Mesothelial cell of epicardium (in vitro differentiated cells): ENCODE measurements at places on chromosomes 5 and 9.

DNA sequence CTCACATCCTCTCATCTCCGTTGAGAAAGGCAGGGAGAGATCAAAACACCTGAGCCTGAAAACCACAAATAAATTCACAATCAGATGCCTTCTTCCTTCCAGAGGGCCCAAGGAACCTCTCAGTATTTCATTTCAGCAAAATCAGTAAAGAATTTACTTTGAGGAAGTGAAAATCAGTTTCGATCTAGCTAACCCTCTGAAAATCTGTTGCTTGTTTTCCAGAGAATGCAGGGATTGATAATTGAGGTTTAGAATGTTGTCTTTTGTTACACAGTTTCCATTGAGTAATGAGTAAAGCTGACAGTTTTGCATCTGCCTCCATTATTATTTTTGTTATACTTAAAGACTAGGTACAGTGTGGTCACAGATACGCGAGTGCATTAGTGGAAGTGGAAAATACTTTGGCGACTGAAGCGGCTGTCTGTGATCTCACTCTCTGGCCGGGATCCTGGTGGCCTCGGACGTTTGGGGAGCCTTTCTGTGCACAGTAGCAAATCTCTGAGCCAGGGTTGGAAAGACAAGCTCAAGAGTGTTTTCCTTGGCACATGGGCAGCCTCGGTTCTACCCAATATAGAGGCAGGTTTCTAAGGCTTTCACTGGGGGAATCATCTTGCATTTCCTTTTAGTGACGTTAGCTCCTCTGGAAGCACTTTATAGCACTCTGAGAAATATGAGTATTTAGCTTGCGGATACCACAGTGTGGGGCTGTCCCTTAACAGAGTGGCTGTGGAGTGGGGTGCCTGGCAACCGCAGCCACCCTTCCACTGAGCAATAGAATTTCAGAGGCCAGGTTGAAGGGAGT lies 32.2 kb upstream of the ANGPTL2 start:
- DNase-seq = no peak

DNA sequence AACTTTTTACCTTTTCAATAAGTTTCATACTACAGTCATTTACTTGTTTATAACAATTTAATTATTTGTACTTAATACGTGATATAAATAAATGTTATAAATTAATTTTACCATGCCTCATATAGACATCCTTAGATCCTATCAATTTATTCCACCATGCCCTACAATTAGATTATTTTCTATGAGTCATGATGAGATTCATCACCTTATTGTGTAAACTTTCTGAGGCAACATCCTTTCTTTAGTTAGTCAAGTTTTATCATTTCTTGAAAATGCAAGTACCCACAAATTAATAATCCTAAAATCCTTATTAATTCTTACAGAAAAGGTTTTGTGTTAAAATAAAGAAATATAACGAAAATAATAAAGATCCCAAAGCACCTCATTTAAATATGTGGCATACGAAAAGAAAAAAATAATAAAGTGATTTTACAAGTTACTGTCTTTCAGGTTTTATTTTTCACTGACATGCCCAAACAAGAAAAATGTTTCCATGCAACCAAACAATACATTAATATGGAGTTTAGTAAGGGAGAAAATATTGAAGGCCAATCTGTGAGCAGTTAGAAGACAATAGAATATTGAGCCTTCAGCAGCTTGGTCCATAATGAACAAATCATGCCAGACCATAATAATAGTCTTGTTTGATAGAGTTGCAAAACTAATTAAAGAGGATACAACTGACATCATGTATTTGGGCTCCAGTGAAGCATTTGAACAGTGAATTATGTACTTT lies 188.7 kb upstream of the MRPS30 start:
- DNase-seq = no peak

DNA sequence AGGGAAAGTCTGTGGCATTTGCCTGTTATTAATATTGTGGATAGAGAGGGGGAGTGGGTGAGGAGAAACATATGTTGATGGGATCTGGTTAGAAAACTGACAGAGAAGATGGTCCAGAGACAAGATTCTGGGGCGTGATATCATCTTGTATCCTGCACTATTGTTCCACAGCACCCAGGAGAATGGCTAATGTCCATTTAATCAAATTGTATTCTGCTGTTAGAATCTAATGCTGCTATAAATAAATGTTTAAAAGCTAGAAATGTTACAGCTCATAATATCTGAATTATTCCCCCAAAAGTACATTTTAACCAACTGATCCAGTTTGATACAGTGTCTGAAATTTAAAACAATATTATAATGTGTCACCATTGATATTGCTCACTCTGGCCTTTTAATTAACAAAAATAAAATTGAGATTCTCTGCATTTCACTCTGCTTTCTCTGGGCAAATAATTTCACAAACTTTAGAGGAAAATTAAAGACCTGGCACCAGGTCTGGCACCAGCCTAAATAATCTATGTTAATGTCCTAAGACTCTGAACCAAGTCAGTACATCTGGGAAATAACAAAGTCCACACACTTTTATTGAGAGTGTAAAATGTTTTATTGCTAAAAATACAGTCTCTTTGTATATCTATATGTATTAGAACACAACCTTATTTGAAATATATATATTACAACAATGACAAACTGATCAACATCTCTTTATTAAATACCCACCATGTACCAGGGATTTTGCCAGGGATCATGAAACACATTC lies 18.8 kb downstream of the HTR4 start:
- no peak for DNase-seq

- no peak for DNase-seq
Measured at GRCh38 chr5:170651604-170652277, 131.8 kb upstream of the GABRP start.

- DNase-seq = no peak
Measured at GRCh38 chr9:133818444-133818843, 80.3 kb upstream of the SARDH start.

DNA sequence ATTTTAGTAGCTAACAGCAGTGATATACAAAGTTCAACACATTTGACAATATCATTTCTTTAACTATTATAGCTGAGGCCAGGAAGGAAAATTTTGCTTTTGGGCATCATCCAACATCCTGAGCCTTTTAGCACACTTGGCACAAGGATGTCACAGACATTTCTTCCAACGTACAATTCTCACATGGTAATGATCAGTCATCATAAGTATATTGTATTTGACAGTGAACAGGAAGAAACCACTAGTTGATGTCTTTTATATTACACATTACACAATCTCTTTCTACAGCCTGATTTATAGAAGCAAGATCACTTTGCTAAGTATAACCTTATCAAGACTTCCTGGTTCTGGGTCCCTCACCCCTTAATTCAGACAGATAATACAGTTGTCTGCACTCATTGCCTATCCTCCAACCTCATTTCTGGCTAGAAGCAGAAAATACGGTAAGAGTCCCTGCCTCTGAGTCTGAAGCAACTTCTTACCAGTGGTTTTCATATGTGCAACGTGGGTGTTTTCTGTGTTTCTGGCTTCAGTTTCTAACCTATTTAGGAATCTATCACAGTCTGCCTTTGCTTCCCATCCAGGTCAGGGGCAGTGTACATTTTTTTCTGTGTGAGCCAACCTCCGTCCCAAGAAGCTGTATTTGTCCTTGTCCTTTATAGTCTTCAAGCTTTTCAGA lies 167.8 kb downstream of the PAM start:
- no peak for DNase-seq

- no peak for DNase-seq
Measured at GRCh38 chr9:38352530-38353328, 39.8 kb upstream of the ALDH1B1 start.

- DNase-seq = no peak
Measured at GRCh38 chr5:176134529-176135223, 103.5 kb upstream of the SIMC1 start.

DNA sequence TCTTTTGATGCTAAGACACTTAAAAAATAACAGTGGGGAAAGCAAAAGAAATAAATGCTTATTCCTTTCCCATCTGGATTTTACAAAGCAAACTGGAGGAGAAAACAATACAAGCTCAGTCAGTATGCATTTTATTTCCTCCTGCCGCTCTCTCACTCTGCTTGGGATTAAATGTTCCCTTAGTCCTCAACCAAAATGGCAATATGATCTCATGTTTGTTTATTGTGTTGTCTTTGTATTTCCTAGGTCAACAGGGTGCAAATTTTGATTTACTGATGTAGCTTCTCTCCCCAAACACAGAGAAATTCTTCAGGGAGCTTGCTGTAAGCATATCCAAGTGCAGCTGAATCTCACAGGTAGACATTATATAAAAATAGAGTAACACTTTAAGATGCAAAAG lies 92.1 kb upstream of the ERBIN start:
- no peak for DNase-seq

DNA sequence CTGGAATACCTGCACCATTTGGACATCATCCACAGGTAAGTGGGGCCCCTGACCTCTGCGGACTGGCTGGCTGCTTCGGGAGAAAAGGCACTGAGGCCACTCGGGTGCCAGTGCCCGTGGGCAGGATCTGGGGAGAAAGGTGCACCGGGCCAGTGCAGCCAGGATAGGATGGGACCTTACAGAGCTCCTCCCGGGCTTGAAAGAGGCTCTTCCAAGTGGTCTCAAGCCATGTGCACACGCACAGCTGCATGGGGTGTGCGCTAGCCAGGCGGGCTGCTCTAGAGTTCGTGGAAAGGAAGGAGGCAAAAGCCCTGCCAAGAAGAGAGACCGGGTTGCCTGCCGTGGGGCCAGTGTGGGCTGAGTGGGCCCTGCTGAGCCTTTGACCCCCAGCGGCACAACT lies 13.4 kb downstream of the STKLD1 start:
- no peak for DNase-seq

- no peak for DNase-seq
Measured at GRCh38 chr9:84241817-84242373, 98.7 kb downstream of the SLC28A3 start.

DNA sequence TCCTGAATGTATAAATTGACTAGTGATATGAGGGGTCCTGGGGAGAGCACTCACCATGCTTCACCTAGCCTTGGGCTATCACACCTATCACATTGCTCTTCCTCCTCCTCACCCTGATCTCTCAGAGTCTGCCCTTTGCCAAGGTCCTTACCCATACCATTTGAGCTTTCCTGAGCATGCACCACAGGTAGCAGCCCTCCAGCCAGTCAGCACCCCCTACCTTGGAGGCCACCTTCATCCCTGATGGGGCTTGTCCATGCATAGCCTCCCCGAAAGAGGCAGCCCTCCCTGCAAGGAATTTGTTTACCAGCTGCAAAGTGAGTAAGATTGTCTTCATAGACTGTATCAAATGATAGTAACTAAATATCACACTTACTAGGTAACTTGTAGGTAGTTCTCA lies 83.1 kb downstream of the ALDH7A1 start:
- DNase-seq = no peak

- DNase-seq = no peak
Measured at GRCh38 chr5:138665261-138665660, 88.0 kb upstream of the CTNNA1 start.

- no peak for DNase-seq
Measured at GRCh38 chr9:93064392-93065134, 6.1 kb downstream of the SUSD3 start.

- peak; percentile 51 for DNase-seq
Measured at GRCh38 chr5:2038321-2039179, 155.8 kb upstream of the IRX4 start.

GRCh38 chr9:38332625-38333024 lies 59.9 kb upstream of the ALDH1B1 start:
- DNase-seq = no peak

DNA sequence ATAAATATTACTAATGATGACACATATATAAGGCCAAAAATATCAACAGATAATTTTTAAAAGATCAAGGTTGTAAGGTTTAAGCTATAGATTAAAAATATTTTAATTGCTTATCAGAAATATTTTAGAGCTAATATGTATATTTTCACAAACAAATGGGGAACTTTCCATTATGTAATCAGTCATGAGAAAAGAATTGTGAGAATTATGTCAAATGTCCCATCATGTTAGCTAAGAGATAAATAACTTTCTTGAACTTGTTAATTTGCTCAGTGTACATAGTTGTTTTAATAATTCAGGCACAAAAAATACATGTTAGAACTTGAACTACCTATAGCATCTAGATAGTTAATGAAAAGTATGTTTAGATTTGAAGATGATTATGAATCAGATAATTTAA lies 67.7 kb downstream of the SYK start:
- no peak for DNase-seq

DNA sequence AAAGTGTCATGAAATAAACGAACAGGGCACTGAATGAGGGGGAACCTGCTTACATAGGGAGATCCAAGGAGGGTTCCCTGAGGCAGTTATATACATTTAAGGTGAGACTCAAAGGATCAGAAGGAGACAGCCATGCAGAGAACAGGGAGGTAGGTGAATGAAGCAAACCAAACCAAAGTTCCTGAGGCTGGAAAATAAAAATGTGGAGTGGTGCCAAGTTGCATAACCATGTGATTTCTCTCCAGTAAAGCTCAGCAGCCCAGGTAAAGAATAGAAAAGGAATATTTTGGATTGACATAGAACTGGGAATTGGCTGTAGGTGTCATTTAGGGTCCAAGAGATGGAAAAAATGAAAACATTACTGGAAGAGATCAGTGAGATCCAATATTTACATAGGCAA lies 110.7 kb downstream of the CAAP1 start:
- no peak for DNase-seq

DNA sequence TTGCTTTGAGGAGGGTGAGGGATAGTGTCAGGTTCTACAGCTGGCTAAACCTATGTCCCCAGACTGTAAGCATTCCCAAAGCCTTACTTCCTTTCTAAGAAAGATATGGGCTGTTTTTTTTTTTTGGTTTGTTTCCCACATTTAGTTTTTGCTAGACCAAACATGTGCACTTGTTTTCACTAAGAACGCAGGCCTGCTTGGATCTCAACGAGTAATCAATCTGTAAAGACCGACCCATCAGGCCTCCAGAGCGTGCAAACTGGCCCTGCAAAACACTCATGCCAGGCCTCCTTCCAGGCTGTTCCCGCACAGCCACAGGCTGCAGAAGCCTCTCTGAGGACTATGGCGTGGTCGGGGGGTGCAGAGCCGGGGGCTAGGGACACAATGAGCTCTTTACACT lies 304.8 kb upstream of the PANK3 start:
- DNase-seq = no peak

DNA sequence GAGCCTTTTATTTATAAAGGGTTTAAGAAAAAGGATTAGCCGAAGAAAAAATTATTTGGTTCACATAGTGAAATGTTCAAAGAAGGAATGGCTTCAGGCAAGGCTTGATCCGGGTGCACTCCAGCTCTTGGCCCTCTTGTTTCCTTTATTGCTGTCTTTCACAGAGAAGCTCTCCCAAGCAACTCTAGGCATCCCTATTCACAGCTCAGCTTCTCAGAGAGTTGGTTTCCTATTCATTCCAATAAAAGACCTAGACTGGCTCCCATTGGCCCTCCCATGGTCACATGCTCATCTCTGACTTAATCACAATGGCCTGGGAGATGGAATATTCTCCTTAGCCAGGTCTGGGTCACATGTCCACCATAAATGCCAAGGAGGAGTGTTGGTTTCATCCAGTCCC lies 9.4 kb upstream of the FGFR4 start:
- no peak for DNase-seq

GRCh38 chr5:14521748-14522147 lies 59.8 kb upstream of the OTULINL start:
- DNase-seq = no peak

- no peak for DNase-seq
Measured at GRCh38 chr5:69527128-69527770, 32.7 kb upstream of the GTF2H2C start.

GRCh38 chr5:65910711-65911110 lies 15.7 kb upstream of the ERBIN start:
- no peak for DNase-seq
